T-helper 17 cell (primary cell): ENCODE measurements at places on chromosomes 5 and 9. TPM values are rescaled to one million over a fixed set of nuclear protein-coding genes. Genes with fewer than 3 reads are reported as not detected.

TMEM174 gene
- not detected for total RNA-seq

TICAM2 gene
- total RNA-seq: 0.90 TPM

RGS7BP gene
- not detected for total RNA-seq

AJM1 gene
- total RNA-seq: 2.9 TPM

CCDC152 gene
- total RNA-seq: 2.2 TPM

DIPK1B gene
- total RNA-seq: 3.2 TPM

HTR4 gene
- not detected for total RNA-seq

ZNF608 gene
- total RNA-seq: 0.42 TPM

TMEM215 gene
- total RNA-seq: not detected

GNE gene
- total RNA-seq: 13.3 TPM

IL9 gene
- not detected for total RNA-seq

SPATA31D4 gene
- not detected for total RNA-seq

NUTM2G gene
- not detected for total RNA-seq
